ENCODE measurements at places on chromosomes 13 and 19.

GRCh38 chr13:104355041-104355670 lies 1288.9 kb upstream of the SLC10A2 start:
- DNase-seq, result no peak

- DNase-seq, result no peak
Observed at GRCh38 chr19:20325151-20325550, 158.1 kb downstream of the ZNF486 start.

DNA sequence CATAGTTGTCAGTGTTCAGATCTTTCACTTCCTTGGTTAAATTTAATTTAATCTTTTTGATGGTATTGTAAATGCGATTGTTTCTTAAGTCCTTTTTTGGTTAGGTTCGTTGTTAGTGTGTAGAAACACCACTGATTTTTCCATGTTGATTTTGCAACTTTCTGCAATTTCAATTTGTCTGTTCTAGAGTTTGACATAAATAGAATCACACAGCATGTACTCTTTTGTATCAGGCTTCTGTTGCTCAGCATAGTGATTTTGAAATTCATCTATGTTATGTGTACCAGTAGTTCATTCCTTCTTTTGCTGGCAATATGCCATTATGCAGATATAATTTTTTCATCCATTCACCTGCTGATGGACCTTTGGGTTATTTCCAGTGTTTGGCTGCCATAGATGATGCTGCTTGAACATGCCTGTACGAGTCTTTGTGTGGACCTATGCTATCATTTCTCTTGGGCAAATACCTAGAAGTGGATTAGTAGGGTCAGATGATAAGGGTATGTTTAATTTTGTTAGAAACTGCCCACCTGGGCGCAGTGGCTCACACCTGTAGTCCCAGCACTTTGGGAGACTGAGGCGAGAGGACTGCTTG lies 33.1 kb downstream of the BICRA start:
- DNase-seq, result no peak

DNA sequence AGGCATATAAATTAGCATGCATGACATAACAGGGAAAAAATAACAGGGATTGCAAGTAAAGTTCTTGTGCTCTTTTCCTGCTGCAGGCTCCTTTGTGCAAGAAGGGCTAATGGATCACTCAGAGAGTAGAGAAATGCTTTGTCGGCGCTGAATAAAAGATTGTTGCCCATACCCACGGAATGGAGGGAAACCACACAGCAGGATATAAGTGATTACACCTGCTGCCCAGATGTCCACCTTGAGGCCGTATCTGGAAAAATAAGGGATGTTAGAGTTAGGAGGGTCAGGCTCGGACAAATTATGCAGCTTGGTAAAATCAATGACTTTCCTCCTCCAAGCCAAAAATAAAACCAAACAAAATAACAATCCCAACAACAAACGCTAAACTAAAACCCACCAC lies 322.3 kb downstream of the DCLK1 start:
- DNase-seq, result no peak

GRCh38 chr19:46021531-46022041 lies 1.3 kb downstream of the PGLYRP1 start:
- DNase-seq, result no peak

GRCh38 chr19:925087-925525 lies 729 bp upstream of the ARID3A start:
- no peak for DNase-seq

GRCh38 chr19:498511-498891 lies 2.2 kb downstream of the MADCAM1 start:
- no peak for DNase-seq

- DNase-seq, result no peak
Observed at GRCh38 chr13:31068119-31068423, 93.6 kb downstream of the HSPH1 start.

GRCh38 chr13:43831088-43831487 lies 44.3 kb upstream of the ENOX1 start:
- no peak for DNase-seq

DNA sequence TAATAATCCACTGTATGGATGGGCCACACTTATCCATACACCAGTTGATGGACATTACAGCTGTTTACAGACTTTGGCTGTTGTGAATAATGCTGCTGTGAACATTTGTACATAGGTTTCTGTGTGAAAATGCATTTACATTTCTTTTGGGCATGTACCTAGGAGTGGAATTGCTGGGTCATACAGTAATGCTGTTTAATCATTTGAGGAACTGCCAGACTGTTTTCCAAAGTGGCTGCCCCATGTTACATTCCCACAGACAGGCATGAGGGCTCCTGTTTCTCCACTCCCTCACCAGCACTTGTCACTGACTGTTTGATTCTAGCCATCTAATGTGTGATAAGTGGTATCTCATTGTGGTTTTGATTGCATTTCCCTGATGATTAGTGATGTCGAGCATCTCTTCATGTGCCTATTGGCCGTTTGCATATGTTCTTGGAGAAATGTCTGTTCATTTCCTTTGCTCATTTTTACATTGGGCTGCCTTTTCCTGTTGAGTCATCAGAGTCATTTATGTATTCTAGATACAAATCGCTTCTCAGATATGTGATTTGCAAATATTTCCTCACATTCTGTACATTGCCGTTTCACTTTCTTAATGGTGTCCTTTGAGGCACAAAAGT lies 12.8 kb downstream of the TMEM255B start:
- DNase-seq, result no peak

DNA sequence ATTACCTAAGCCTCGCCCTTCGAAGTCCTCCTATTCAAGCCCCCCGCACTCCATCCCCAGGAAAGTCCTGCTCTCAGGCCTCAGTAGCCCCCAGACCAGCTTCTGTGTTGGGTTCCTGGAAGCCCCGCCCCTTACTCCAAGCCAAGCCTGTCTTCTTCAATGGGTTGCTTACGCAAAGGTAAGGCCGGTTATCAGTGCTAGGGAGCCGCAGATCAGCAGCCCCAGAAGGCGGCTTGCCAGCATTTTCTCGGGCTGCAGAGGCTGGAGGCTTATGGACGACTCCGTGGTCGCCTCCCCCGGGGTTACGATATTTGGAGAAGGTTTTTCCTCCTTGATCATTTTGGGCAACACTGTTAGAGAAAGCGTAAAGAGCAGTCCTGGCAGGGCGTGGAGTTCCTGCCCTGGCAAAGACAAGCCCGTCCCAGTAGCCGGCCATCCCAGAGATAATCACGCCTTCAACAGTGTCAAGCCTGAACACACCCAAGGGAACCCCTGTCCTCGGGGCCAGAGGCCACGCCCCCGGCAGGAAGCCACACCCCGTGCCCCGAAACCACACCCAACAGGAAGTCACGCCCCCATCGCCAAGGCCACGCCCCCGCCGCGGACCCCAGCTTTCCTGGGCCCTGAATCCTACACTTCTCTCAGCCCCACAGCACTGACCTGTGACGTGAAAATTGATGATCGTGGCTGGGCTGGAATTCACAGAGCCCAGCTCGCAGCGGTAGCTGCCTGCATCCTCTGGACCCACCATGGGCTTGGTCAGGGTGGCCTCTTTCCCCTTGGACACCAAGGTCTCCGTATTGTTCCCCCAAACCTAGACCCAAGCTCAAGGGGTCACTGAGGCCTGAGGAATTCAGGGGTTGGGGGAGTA lies 954 bp upstream of the RASIP1 start:
- no peak for DNase-seq

Measured in posterior cingulate gyrus (tissue), 11 donors.